Stromal cell of bone marrow (primary cell): ENCODE measurements at places on chromosomes 3 and 15.
A peak's percentile ranks its signal among the peaks of the same experiment; 100 is the strongest.

- no peak for DNase-seq
Measured at GRCh38 chr3:31687020-31687802, 154.5 kb downstream of the STT3B start.

DNA sequence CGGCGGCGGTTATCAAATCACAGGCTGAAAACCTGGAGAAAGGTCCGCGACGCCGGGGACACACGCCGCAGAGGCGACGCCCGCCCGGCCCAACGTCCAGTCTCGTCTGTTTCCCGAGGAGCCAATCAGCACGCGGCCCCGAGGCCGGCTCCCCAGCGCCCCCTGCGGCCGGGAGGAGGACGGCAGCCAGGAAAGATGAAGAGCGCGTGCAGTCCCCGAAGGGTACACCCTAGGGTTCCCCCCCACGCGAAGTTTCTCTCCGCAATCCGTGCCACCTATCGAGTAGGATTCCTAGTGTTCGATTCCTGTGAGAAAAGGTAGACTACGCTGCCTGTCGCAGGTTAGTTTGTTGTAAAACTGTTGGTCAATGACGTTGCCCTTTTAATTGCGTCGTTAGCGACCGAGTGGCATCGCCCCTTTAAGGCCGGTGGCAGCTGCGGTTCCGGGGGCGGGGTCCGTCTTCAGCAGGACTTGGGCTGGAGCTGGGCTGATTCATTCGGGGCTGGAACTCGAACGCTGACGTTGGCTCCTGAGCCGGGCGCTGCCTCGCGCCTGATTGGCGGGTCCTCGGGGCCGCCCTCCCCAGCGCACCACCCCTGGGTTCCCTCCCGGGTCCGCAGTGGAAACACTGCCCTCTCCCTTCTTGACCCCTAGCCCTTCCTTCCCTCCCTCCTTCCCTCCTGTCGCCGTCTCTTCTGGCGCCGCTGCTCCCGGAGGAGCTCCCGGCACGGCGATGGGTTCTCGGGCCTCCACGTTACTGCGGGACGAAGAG is at the start of the genes CHP1 and EXD1:
TSS of gene CHP1 (plus strand) at position 619 of the 772 bp plus-strand sequence. CDS start at position 734, 115 bp downstream.
TSS of gene EXD1 (minus strand) at position 108 of the 772 bp plus-strand sequence. CDS start 4,182 bp downstream, outside the sequence.
- peak; percentile 96 for DNase-seq

DNA sequence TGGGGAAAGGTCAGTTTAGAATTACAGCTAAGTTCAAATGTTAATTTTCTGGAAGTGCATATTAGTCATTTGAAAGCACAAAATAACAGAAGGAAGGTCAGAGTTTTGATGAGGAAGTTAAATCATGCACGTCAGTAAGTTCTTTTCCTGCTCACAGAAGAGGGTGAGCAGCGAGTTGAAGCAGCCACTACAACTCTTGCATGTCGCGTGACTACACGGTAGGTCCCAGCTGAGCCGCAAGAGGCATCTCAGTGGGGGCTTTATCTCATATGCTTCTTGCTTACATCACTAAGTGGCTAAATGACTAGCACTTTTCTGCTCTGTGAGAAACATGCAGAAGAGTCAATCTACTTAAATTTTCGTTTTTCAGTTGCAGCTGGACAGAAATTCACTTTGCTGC is 21.3 kb upstream of the SEC62 start:
- no peak for DNase-seq

GRCh38 chr3:79361748-79362378 is 405.9 kb downstream of the ROBO1 start:
- DNase-seq: peak; percentile 28

DNA sequence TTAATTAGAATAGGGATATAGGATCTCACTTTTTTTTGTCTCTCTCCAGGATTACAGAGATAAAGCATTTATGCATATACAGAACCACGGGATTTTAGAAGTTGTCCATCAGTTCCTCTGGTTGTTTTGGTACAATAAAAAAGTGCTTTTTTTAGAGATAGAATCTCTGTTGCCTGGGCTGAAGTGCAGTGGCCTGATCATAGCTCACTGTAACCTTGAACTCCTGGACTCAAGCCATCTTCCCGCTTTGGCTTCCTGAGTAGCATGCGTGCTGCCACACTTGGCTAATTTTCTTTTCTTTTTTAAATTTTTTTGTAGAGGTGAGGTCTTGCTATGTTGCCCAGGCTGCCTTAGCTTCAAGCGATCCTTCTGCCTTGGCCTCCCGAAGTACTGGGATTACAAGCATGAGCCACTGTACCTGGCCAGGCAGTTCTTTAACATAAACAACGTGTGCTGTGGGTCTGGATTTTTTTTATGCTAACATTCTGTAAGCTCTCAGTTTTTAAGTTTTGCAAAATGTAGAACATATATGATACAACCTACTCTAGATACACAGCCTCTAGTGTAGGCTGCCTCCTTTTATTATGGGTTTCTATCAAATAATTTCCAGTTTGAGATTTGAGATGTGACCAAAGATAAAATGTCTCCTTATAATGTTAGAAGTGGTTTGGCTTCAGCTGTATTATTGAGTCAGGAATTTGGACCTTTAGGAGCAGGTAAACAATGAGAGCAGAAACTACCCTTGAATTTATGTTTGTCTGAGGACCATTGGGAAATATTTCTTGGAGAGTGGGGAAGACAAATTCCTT is 57.4 kb upstream of the ULK4 start:
- DNase-seq: no peak

GRCh38 chr3:146640955-146641867 is 36.1 kb upstream of the PLSCR5 start:
- peak; percentile 34 for DNase-seq

GRCh38 chr3:71415681-71416122 is 167.8 kb downstream of the FOXP1 start:
- no peak for DNase-seq

DNA sequence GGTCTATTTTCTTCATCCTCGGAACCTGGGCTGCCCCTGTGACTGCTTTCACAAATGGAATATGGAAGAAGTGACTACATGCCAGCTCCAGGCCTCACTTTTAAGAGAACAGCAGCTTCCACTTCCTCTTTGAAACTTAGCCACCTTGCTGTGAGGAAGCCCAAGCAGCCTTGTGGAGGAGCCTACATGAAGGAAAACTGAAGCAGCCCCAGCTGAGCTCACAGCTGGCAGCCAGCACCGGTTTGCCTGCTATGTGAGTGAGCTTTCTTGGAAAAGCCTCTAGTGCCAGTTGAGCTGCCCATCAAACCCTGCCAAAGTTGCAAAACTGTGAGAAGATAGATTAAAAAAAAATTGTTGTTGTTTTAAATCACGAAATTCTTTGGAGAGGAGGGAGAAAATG is 498.0 kb upstream of the PROK2 start:
- DNase-seq: no peak

- DNase-seq: no peak
Measured at GRCh38 chr3:104933972-104934371, 432.7 kb upstream of the ALCAM start.

DNA sequence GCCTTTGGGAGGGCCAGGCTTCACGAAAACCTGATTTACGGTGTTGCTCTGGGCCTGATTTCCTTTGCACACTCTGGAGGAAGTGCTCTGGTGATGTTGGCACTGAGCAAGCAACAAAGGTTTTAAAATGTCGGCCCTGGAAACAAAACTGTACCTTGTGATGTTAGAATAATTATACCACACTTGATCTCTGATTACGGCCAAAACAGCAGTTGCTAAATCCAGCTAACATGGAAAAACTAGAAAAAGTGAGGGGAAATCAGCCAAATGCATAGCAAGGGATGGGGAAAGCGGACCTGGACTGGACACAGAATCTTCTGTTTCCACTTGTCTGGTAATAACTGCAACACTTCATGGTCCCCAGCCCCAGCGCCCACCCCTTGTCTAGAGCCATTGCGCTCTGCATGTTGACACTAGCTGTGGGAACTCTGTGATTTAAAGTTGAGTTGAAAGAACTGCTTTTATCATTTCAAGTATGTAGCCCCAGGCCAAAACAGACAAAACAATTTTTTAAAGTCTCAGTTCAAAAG is 120.1 kb downstream of the VGLL4 start:
- no peak for DNase-seq

DNA sequence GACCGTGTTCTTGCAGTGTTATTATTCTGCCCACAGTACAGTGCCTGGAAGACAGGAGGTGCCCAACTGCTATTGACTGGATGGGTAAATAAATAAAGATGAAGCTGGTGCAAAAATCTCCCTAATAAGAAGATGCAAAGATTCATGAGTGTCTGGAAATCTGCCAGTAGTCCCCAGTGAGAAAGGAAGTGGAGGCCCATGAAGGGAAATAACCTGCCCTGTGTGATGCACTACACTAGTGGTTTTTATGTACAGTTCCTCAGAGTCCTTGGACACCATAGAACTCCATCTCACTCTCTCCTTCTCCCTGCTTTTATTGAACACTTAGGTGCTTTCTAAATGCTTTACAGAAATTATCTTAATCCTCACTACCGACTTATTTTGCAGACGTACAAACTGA is 8.3 kb upstream of the SUCLG2 start:
- no peak for DNase-seq

DNA sequence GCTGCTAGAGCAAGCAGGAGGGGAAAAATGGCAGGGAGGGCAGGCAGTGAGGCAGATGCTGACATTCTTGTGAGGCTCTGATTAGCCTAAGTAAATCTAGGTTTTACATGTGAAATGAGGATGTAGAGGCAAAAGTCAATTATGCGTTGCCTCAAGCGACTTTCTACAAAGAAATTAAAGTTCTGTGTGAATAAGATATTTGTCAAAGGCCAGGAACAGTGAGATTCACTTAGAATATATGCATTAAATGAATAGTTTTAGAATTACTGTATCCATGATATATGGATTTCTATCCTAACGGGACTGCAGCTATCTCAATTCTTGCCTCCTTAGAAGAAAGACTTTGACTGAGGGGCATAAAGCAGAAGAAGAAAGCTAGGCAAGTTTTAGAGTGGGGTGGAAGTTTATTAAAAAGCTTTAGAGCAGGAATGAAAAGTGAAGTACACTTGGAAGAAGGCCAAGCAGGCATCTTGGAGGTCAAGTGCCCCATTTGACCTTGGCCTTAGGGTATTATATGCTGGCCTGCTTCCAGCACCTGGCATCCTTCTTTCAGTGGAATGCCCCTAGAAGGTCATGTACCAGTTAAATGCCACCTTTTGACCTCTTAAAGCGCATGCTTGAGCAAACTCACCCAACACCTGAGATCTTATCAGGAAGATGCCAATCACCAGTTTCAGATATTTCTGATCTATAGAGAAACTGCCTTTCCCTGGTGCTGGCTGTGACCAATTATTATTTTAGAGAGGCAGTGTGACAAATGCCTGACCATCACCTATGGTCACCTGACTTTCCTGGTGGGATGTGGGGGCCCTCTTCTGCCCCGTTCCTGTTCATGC is 38.2 kb downstream of the OSTN start:
- DNase-seq: no peak

DNA sequence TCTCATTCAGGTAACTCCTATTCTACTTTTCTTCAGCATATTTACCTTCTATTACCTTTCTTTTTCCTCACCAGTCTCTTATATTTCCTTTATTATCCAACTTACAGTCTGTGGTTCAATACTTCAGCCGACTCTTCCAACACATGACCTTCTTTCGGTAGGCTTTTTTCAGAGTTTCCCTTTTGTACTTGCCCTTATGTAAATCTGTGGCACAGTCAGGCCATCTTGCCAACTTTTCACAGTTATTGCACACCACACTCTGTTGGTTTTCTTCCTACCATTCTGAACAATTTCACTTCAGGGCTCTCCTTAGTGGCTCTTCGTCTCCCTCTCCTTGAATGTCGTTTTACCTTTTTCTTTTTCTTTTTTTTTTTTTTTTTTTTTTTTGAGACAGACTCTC is 427.8 kb downstream of the LPP start:
- DNase-seq: no peak

- no peak for DNase-seq
Measured at GRCh38 chr3:75220932-75221331, 443.2 kb upstream of the FRG2C start.

DNA sequence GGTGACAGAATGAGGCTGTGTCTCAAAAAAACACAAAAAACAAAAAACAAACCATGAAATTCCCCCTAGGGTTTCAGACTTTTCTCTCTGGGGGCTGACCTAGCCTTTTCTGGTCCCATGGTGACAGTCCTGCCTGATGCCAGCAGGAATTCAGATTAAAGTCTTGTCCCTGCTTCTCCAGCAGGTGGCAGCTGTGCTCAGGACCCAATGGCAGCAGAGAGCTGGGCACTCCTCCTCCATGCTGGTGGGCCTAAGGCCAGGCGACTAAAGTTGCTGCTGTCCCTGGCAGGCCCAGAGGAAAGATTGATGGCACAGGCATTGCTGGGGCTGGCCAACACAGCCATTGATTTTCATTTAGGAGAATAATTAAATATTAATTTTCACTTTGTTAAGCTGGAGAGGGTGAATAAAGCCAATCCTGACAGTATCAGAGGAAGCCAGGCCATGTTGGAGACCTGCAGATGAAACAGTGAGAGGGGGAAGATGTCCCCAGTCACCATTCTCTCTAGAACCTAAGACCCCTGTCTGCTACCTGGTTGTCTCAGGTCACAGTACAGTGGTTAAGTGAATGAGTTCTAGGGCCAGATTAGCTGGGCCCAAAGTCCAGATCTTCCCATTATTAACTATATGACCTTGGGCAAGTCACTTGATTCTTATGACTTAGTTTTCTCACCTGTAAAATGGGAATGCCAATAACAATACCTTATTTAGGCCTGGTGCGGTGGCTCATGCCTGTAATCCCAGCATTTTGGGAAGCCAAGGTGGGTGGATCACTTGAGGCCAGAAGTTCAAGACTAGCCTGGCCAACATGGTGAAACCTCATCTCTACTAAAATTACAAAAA is 7.1 kb downstream of the CELF6 start:
- peak; percentile 47 for DNase-seq

DNA sequence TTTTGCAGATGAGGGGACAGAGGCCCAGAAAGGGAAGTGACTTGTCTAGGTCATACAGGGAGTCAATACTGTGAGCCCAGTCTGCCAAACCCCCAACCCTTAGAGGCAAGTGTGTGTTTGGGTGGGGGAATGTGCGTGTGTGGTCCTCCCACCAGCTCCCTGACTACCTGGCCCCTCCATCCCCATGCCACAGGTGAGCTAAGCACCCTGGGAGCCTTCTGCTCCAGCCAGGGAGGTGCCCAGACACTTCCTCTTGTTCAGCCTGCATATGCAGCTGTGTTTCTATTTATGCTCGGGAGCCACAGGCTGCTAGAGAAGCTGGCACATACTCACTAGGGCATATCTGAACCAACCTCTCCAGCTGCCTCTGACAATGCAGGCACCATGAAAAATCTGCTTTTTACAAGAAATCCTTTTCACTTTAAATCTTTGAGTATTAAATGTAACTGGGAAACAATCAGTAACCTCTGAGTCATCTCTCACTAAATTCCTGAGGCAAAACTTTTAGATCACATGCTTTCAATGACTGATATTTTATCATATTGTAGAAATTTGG is 20.7 kb downstream of the TBC1D2B start:
- no peak for DNase-seq

- DNase-seq: no peak
Measured at GRCh38 chr3:126889276-126890201, 93.4 kb upstream of the PLXNA1 start.

DNA sequence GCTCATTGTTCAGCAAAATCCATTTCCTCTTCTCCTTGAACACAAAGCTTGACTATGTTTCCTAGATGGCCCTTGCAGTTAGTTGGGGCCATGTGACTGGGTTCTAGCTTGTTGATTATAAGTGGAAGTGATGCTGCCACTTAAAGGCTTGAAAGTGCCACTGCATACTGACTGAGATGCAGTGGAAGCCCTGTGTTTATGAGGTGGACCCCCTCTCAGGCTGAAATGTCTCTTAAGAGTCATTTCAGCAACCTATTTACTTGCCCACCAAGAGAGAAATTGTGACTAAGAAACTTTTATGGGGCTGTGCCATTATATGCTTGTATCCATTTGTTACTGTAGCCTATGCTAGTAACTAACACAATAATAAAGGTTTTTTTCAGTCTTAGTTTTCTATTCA is 8.4 kb upstream of the ANP32A start:
- no peak for DNase-seq
